Cerebellar cortex (tissue), 1 donor: ENCODE measurements at places on chromosomes 5 and 9.

DNA sequence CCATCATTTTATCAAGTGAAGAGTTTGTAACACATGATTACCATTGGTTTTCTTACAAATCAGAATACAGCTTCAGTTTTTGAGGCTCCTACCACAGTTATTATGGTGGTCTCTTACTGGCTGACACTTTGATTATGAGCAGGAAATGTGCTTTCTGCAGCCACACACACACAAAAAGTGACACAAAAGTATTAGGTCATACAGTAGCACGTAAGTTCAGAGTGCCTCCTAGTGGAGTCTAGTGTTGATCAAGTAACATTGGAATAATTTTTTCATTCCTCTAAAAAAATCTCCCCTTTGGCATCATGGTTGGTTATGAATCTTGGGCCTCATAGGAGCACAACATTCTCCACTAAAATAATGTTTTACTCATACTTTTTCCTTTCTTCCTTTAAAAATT lies 37.6 kb downstream of the PAM start:
- no peak for DNase-seq

- no peak for DNase-seq
Measured at GRCh38 chr5:143599474-143599873, 196.0 kb upstream of the NR3C1 start.

- DNase-seq, result no peak
Measured at GRCh38 chr5:80760680-80761079, 105.9 kb upstream of the DHFR start.

DNA sequence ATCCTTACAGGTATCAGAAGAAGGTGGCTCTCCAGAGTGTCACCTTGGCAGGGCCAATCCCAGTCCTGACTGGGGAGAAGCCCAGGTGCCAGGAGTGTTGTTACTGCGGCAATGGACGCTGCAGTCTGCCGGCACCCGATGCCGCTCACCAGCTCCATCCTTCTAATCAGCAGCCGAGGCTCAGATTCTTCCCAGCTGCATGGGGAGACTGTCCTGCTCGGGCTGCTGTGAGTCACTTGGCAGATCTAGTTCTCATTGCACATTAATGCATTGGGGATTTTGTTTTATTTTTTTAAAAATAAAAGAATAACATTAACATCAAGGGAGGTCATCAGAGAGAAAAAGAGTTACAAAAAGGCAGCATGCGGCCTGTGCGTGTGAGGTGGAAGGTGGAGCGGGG lies 115.8 kb downstream of the MTX3 start:
- DNase-seq, result no peak

DNA sequence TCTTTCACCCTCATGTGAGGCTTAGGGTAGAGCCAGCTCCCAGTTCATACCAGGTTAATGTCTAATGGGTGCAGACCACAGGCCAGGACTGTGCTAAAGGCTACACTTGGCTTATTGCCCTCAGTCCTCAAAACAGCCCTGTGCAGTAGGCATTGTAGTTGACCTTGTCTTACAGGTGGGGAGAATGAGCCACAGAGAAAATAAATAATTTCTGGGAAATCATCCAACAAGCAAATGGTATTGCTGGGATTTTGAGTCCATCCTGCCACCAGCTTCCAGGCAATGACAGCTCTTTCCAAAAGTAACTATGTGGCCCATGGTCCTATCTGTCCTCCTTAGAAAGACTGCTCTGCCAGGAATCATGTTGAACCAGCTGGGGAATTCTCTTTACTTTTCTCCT lies 450.0 kb downstream of the GADD45G start:
- DNase-seq, result no peak

GRCh38 chr9:94874316-94874715 lies 147.8 kb downstream of the AOPEP start:
- no peak for DNase-seq
